ENCODE measurements at places on chromosomes 12 and 14.

DNA sequence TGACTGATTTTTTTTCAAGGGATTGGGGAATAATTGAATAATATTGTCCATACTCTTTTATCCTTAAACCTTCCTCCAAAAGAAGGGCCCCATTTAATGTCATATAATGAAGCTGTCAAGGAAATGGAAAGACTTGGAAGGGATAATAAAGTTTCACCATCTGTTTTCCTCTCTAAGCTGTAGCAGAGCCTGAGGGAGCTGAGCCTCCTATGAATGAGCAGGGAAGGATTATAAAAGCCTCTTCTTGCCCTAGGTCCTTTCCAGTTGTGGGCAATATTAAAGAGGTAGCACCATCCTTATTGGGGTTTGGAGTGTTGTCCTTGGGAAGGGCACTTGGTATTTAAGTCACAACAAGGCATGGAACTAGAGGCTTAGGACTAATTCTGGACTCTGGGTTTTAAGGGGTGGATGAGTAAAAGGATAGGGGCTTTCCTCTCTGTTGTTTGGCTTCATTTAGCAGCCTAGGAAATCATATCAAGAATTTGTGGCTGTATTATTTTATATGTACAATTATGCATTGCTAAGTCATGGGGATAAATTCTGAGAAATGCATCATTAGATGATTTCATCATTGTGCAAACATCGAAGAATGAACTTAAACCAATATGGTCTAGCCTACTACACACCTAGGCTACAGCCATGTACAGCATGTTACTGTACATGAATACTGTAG lies 408.5 kb upstream of the DCN start:
- DNase-seq: peak; percentile 78

GRCh38 chr12:49776413-49776812 lies 35.1 kb downstream of the TMBIM6 start:
- DNase-seq: no peak

GRCh38 chr12:111126331-111126730 lies 206.0 kb upstream of the MYL2 start:
- DNase-seq: no peak

DNA sequence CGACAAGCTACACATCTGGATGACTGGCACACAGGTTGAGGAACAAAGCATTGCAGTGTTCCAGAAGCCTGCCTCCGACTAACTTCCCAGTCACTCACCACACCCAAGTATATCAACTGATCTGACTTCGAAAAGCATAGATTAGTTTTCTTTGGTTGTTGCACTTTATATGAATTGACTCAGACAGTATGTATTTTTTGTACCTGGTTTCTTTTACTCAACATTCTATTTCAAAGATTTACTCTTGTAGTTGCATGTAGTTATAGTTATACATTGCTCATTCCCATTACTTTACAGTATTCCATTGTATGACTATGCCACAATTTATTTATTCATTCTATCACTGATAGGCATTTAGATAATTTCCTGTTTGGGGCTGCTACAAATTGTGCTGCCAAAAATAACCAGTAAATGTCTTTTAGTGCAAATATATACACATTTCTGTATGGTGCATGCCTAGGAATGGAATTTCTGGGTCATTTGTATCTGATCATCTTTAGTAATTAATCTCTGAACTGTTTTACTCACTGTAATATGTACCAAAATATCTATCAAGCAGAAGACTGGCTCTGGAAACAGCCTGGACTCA lies 17.8 kb downstream of the PLCZ1 start:
- DNase-seq: no peak

GRCh38 chr12:125100551-125101434 lies 35.6 kb downstream of the AACS start:
- no peak for DNase-seq

GRCh38 chr14:87996291-87996592 lies 3.3 kb upstream of the GALC start:
- no peak for DNase-seq

DNA sequence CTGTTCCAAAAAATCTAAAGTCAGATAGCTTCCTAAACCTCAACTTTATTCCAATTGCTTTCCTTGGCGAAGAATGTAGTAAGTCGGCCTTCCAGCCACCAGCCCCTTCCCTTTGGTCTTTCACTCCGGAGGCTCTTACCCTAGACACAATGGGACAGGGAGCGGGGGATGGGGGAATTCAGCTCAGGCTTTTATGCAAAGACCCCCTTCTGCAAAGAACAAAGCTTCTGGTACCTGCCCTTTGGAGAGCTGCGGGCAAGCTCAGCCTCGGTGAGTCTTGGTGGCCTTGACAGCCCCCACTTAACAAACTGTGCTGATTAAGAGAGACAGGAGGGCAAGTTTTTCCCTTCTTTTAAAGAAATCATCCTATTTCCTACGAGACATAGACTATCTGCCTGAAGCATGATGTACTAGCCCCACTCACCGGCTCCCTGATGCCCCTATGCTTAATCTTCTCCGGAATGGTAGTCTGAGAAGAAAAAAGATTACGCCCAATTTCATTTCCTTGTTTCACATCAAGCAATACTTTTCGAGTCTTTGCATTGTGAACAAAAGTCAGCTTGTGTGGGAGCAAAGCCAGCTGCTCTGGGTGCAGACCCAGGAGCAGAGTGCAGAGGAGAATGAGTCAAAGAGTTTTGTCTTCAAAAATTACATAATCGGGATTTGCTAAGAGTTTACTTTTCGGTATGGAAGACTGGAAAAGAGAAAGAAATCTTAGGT lies 1.5 kb upstream of the NANOG start:
- DNase-seq: no peak

- DNase-seq: no peak
Measured at GRCh38 chr12:6434205-6435140, 10.3 kb upstream of the CD27 start.

GRCh38 chr14:99975190-99975589 lies 90.0 kb upstream of the EVL start:
- no peak for DNase-seq

DNA sequence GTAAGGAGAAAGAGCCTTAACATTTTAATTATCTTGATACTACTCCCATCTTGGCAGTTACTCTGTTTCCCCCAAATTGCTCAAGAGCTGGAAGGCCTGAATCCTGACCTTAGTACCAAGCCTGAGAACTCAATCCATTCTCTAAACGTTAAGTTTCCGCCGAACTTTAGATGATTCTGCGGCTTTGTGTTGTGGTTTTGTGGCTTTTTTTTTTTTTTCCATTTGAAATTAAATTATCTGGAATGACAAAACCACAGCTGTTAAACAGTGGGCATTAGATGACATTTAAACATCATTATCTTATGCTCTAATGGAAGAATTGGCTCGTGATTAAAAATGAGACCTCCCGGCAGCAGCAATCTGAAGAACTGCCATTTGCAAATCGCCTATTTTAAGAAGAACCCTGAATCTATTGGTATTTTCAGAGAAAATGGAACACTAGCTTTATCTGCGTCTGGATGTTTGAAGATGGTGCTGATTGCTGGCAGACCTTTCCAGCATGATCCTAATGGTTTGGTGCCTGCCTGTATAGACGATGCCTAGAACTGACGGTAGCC lies 38.4 kb downstream of the TMEM132C start:
- no peak for DNase-seq

DNA sequence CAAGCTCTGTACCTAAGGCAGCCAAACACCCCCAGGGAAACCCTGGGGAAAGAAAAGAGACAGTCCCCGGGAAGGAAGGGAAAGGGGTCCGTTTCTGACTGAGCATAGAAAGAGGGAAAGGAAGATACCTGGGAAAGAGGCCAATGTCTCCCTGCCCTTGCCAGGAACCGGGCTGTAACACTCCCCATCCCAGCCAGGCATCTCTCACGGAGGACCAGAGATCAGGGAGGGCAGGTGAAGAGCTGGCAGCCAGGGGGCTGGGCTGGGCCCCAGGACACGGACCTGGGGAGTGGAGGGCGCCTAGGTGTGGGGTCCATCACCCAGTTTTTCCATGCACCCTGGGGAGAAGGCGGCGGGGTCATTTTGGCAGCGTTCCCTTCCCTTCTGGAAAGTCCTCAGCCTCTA lies 18.9 kb upstream of the PLEKHH1 start:
- no peak for DNase-seq

DNA sequence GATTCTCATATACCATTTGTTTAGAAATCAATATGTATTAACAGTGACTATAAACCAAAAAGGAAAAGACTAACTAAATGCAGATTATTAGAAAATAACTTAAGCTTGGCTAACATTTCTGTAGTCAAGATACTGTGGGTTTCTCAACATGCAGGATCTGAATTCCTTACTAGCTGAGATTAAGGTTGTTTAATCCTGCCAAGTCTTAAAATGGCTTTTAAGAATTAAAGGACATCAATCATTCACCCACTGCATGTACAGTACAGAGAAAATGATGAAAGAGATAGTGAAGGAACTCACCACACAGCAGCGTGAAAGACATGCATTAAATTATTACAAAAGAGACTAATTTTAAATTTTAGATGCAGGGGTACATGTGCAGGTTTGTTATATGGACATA lies 3.8 kb downstream of the ACSS3 start:
- no peak for DNase-seq

GRCh38 chr12:83245156-83245555 lies 558.5 kb downstream of the TMTC2 start:
- DNase-seq: no peak

DNA sequence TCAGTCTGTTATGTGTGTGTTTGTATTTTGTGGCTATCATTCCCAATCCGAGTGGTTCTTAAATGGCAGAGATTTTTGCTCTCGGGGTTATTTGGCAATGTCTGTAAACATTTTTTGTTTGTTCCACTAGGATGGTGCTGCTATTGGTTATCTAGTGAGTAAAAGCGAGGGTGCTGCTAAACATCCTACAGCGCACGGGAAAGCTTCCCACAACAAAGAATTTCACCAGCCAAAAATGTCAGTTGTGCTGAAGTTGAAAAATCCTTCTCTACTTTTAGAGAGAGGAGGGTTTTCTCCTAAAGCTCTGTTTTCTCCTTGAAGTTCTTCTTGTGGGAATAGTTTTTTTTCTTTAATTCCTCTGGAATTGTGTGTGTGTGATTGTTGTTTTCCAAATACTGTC lies 2.4 kb downstream of the EXD2 start:
- no peak for DNase-seq

GRCh38 chr12:69161829-69162228 lies 77.5 kb upstream of the CPSF6 start:
- no peak for DNase-seq

- no peak for DNase-seq
Measured at GRCh38 chr12:1262011-1262410, 271.0 kb downstream of the ERC1 start.

DNA sequence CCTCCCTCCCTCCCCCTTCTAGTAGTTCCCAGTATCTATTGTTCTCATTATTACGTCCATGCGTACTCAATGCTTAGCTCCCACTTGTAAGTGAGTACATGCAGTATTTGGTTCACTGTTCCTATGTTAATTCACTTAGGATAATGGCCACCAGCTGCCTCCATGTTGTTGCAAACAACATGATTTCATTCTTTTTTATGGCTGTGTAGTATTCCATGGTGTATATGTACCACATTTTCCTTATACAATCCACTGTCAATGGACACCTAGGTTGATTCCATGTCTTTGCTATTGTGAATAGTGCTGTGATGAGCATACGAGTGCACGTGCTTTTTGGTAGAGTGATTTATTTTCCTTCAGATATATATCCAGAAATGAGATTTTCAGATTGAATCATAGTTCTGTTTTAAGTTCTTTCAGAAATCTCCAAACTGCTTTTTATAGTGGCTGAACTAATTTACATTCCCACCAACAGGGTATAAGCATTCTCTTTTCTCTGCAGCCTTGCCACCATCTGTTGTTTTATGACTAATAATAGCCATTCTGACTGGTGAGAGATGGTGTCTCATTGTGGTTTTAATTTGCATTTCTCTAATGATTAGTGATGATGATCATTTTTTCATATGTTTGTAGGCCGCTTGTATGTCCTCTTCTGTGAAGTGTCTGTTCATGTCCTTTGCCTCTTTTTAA lies 17.9 kb upstream of the CLEC7A start:
- DNase-seq: no peak

DNA sequence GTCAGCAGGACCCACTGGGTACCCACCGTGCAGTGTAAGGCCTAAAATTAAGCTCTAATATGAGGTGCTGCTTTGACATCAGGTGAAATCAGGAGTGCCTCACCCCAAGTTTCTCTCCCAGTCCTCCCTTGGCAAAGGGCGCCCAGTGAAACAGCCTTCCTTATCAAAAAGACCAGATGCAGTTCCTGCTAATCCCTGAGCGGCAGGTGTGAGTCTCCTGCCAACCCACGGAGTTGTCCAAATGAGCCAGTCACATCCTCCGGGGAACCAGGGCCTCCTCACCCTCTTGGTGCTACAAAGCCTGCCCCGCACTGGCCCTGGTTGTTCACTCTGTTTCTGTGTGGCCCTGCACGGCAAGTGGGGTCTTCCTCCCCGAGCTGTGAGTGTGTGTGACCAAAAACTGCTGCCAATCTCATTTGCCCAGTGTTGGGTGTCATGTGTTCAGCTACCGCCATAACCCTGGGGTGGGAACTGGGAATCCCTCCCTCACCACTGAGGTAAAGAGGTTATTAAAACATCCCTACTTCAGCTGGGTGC lies 20.2 kb upstream of the P2RX4 start:
- DNase-seq: no peak

DNA sequence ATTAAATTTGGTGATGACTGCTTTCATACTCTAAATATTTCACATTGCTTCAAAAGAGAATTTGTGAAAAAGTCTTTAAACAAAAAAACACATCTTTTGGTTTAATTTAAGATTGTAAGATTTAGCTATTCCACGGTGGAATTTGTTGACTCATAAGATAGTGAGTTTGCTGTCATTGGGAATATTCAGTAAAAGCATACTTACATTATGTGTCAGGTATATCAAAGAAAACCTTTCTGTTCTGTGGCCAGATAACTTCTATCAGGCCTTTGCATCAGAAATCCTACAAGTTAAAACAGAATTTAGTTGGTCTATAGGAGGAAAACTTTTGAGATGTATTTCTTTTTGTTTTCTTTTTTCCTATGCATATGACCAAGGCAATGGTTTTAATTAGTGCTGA lies 148.8 kb upstream of the E2F7 start:
- no peak for DNase-seq

GRCh38 chr12:131911851-131912477 lies 17.1 kb upstream of the PUS1 start:
- no peak for DNase-seq

DNA sequence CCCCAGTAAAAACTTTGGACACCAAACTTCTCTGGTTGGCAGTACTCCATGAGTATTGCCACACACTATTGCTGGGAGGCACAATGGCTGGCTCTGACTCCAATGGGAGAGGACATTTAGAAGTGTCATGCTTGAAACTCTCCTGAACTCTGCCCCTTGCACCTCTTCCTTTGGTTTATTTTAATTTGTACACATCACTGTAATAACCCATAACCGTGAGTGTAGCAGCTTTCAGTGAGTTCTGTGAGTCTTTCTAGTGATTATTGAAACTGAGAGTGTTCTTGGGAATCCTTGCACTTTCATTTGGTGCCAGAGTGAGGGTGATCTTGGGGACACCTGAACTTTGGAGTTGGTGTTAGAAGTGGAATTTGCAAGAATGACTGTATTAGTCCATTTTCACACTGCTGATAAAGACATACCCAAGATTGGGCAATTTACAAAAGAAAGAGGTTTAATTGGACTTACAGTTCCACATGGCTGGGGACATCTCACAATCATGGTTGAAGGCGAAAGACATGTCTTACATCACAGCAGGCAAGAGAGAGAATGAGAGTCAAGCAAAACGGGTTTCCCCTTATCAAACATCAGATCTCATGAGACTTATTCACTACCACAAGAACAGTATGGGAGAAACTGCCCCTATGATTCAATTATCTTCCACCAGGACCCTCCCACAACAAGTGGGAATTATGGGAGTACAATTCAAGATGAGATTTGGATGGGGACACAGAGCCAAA lies 41.3 kb upstream of the CEP83 start:
- DNase-seq: no peak

- DNase-seq: peak; percentile 39
Measured at GRCh38 chr14:87034680-87035079, 958.3 kb downstream of the GALC start.

GRCh38 chr12:50394469-50395029 lies 1.9 kb downstream of the FAM186A start:
- DNase-seq: no peak
